GM23338 (cell line): ENCODE measurements at places on chromosomes 11 and 22.

DNA sequence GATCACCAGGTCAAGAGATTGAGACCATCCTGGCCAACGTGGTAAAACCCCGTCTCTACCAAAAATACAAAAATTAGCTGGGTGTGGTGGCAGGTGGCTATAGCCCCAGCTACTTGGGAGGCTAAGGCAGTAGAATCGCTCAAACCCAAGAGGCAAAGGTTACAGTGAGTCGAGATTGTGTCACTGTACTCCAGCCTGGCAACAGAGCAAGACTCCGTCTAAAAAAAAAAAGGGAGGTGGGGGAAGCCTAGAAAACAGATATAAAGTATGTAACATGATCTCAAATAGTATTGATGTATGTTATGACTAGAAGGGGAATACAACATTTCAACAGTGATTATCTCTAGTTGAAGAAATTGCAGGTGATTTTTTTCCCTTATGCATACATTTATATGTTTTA lies 61.4 kb downstream of the SLC1A2 start:
- DNase-seq = no peak

DNA sequence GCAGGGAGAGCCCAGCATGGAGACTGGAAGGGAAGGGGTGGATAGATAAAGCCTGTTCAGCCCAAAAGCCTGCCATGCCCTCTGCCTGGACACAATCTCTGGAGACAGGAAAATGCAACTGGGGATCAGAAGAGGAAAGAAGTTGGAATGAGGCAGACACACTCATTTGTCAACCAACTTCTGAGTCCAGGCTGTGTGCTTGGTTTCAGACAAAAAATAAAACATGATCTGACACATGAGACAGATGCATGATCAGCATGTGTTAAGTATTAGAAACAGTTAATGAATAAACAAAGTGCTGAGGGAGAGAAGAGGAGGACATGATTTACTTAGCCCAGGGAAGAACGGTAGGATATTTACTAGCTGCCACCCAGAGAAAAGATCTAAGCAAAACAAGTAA lies 839 bp downstream of the LRRN4CL start:
- DNase-seq = no peak

GRCh38 chr22:45823336-45823735 lies 151.7 kb downstream of the ATXN10 start:
- no peak for DNase-seq

GRCh38 chr22:39593931-39594285 lies 23.4 kb downstream of the CACNA1I start:
- no peak for DNase-seq

DNA sequence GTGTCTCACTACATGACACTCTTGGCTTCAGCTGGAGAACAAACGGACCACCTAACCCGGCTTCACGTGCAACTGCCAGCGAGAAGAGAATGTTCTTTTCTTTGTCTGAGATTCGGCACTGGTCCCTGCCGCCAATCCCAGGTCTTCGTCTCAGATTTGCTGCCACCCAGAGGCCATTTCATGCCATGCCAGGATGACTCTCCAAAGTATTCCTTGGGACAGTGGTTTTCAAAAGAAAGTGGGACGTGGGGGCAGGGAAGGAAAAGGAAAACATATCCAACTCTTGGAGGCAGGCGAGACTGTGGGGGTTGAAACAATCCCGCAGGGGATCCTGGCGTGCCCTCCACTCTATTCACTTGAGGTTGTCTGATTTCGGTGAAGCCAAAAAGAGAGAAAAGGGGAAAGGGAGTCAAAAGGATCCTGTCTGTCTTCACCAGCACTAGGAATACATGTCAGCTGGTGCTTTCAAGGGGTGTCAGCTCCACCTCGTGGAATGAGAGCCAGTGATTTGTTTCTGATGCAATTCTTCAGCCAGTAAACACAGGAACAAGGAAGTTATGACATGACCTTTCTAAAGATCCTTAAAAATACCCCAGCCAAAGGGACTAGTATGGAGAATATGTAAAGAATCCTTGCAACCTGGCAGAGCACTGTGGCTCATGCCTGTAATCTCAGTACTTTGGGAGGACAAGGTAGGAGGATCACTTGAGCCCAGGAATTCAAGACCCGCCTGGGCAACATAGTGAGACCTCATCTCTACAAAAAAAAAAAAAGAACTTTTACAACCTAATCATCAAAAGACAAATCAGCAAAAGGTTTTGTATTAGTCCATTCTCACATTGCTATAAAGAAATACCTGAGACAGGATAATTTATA lies 41.0 kb upstream of the APLNR start:
- peak; percentile 92 for DNase-seq

DNA sequence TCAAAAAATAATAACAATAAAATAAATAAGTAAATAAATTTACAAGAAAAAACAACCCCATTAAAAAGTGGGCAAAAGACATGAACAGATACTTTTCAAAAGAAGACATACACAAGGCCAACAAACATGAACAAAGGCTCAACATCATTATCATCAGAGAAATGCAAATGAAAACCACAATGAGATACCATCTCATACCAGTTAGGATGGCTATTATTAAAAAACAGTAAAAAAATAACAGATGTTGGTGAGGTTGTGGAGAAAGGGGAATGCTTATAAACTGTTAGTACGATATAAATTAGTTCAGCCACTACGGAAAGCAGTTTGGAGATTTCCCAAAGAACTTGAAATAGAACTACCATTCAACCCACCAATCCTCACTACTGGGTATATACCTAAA lies 44.6 kb downstream of the PRCP start:
- DNase-seq = no peak

DNA sequence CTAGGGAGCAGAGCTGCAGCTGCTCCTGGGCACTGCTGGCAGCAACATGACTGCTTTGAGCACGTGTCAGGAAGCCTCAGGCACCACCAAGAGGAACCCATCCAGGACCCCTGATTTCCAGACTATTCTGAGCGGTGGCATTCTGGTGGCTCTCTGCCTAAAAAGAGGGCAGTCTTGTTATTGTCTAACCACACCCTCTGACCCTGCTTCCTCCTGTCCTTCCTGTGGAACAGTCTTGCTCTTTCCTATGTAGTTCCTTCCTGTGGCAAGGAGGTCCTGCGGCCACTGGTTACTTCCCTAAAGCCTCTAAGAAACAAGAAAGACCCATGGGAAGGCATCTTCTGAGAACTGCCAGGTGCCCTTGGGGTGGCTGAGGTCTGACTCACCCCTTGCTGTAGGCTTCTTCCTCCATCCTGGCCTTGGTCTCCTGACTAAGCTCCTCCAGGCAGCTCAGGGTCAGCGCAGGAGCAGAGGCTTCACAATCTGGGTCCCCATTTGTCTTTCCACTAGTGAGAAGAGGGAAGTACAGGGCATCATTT lies 13.1 kb upstream of the LYVE1 start:
- DNase-seq = no peak

DNA sequence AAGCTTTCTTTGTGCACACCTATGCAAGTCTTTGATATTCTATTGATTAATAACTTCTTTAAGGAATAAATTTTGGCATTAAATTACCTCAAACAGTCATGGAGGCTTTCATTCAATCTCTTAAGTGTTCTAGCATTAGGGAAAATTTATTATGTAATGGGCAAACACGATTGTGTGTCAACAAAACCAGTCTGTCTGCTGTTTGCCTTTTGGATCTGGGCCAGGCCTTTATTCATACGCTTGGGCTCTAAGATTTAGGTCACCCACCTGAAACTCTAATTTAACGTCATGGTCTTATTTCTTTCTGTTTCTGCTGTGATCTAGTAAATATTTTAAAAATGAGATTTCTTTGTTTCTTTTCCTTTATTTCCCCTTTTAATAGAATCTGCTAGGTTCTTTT lies 1270.6 kb downstream of the LRRC4C start:
- no peak for DNase-seq

DNA sequence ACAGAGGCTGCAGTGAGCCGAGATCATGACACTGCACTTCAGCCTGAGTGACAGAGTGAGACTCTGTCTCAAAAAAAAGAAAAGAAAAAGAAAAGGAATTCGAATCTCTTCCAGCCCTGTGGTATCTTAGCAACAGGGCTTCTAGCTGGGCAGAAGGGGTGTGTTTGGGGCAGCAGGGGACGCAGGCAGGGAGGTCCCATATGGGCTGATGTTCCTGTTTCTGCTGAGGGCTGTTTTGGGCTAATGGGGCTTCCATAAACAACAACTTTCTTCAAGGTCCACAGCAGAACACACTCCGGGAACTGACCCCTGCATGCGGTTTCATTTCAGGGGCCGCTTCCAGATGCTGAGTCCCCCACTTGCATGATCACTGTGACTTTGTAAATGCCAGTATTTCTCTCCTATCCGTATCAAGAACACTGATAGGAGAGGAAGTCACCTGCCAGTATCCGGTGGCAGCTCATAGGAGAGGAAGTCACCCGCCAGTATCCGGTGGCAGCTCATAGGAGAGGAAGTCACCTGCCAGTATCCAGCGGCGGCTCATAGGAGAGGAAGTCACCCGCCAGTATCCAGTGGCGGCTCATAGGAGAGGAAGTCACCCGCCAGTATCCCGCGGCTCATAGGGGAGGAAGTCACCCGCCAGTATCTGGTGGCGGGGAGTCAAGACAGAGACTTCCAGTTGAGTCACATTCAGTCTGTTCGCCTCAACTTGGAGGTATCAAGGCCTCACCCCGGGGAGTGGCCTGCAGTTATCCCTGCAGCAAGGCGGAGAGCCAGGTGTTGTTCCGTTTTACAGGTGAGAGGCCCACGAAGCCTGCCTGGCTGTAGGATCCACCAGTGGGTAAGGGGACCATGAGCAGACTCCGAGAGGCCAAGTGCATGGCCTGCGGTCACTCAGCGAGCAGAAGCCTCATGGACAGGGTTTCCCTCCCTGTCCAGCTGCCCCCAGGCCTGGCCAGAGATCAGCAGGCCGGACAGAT lies 8.3 kb upstream of the FGF19 start:
- peak; percentile 45 for DNase-seq

DNA sequence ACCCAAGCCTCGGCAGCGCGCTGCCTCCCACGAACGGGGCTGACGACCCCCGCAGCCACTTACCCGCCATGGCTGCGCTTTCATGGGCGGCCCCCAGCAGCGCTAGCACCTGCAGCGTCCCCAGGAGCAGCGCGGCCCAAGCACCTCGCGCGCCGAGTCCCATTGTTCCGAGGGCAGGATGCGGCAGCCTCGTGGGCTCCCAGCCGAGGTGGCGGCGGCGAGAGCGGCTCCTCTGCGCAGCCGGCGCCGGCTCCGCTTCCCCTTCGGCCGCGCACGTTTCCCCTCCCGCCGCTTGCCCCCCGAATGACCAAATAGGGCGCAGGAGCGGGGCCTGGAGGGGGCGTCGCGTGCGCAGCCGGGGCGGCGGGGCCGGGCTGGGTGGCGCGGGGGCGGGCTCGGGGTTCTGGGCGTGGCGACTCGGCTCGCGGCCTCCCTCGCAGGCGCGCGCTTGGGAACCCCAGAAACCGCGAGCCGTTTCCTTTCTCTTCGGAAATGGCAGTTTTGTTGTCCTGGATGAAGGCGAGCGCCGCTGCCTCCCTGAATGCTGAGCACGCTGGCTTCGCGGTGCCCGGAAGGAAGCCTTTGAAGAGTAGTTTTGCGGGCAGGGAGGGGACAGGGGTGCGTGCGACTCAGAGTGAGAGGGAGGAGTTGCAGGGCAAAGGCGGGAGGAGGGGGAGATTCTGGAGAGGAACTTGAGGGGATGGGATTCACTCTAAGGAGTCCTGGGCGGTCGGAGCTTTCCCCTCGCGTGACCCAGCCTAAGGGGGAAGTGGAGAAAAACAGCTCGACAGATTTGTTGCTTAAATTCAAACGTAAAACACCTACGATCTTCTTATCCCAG lies at the start of gene TMEM123:
Gene TMEM123 (minus strand): TSS at position 305 of the 841 bp plus-strand sequence. CDS start 142 bp downstream, at position 163.
- peak; percentile 87 for DNase-seq

GRCh38 chr11:13947379-13947778 lies 15.1 kb upstream of the SPON1 start:
- DNase-seq = no peak

GRCh38 chr22:49735411-49735900 lies 92.2 kb downstream of the BRD1 start:
- DNase-seq = no peak

DNA sequence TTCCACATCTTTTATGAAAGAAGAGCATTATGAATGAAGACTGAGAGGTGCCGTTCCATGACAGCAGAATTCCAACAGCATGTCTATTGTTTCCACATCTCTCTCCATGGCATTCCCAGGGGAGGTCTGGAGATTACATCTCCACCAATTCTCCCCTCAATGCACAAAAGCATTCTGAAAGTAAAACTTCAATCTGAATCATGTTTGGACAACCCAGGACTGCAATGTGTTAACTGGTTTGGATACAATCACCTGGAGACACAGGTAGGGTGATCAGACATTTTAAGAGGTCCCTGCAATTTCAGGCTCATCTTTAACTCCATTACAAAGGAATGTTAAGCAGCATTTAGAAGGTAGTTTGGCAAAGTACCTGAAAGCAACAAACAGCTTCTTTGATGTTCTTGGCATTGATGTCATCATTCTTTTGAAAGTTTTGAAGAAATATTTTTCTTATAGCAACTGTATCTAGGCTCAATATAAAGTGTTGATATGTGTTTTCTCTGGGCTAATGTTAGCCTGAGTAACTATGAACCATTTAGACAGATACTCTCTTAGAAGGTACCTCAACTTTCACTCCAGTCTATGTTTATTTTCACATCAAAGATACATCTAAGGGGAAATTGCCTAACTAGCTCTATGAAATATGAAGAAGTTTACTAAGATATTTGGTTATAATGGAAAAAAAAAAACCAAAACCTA lies 181.4 kb upstream of the MTMR2 start:
- DNase-seq = no peak

- peak; percentile 90 for DNase-seq
These were observed 24.7 kb upstream of the SLC22A12 start for GRCh38 chr11:64566042-64566914.

- DNase-seq = no peak
These were observed 13.6 kb downstream of the SCARF2 start for GRCh38 chr22:20423906-20424551.

DNA sequence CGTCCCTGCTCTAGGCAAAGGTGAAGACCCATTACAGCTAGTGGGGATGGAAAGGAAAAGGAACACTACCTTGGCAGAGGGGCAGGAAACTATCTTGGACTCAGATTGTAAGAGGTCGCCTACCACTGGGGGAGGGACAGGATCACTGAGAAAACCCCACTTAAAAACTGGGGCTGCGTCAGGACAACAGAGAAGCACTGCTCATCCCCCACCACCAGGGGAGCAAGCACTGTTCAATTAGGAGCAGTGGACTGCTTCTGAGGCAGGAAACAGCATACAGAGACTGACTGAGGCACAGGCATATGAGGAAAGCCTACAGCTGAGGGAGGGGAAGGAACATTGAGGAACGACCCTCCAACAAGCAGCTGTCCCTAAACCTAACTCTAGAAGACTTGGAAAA lies 20.8 kb upstream of the DLAT start:
- DNase-seq = peak; percentile 68

DNA sequence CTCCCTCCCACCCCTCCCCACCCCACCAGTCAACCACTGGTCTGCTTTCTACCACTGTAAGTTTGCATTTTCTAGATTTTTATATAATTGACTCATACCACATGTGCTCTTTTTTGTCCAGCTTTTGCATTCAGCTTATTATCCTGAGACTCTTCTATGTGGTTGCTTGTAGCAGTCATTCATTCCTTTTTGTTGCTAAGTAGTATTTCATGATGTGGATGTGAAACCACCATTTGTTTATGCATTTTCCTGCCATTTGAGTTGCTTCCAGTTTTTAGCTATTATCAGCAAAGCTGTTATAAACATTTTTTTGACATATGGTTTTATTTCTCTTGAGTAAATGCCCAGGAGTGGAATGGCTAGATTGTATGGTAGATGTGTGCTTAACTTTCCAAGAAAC lies 77.0 kb upstream of the FGF3 start:
- no peak for DNase-seq

- DNase-seq = no peak
These were observed 228.6 kb downstream of the BRD1 start for GRCh38 chr22:49599039-49599438.
